Right ventricle myocardium inferior (tissue), 1 donor: ENCODE measurements at places on chromosomes 4 and X.

- no peak for DNase-seq
These were observed 764 bp downstream of the TRAPPC11 start for GRCh38 chr4:183659872-183660242.

DNA sequence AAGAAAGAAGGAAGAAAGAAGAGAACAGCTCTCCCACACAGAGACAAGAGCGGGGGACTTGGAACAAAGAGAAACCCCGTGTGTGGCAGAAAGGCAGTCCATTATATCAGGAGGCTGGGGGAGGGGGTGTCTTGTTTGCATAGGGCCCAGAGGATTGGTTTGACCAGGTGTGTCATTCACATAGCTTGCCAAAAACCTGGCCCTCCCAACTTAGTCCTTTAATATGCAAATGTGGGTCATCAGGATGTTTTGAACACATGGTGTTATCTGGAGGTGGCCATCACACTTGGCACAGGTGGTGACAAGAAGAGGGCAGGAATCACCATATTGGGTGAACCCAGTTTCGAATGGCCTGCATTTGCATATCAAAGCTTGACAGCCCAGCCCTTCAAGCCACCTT is 111.7 kb downstream of the LINC00632 start:
- DNase-seq, result no peak

DNA sequence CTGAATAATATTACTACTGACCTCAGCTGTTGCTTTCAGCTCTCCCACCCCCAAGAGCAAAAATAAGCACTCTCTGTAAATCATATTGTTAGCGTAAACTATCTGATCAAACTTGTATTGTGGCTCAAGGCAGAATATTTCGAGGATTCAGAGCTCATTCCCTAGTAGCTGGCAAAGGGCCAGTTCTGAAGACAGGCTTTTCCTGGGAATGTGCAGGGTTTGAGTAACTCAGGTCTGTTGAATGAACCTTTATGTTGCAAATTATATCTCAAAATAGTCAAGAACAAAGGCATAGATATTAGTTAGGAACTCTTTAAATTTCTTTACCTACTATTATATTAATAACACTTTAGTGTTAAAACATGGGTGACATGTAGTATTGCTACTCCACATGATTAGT is 454.9 kb downstream of the CCSER1 start:
- no peak for DNase-seq

GRCh38 chr4:74474345-74475090 is 29.6 kb downstream of the AREG start:
- DNase-seq, result no peak

GRCh38 chr4:40003986-40004385 is 26.3 kb upstream of the PDS5A start:
- DNase-seq, result no peak

- DNase-seq, result no peak
These were observed 1.5 kb upstream of the TMA16 start for GRCh38 chr4:163492951-163493504.

DNA sequence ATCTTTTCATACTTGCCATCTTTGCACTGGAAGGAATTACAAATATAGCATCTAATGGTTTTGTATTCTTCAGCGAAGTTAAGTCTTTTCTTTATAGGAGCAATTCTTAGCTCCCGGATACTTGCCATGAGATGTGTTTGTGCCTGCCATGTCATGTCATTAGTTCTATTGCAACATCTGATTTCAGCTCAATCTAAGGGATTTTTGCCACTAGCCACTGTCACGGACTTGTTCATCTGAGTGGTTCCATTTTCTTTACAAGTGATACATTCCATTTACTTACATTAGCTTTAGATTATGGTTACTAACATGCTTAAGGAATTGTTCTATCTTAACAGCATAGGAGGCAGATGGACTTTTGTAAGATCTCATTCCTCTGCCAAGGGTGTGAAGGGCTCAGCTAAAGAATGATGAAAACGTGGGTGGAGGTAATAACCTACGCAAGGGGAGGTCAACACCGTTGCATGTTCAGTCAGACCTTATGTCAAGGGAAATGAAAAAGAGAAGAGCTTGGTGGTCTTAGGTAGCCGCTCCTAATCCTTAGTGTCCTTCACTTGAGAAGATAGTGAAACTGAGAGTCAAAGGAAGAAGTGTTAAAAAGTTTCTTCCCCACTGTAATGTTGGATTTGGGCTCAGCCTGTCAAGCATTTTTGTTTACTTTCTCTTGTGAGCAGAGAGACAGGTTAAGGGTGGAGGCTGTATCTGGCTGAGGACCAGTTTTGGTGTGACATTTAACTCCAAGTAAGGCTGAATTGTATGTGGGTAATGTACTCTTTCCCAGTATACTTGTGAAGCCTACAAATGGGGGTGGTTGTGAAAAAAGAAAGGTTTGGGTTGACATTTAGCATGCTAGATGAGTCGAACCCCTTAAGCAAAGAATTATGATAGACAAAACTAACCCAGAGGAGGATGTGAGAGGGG is 3.6 kb upstream of the KLHL2 start:
- DNase-seq, result no peak

DNA sequence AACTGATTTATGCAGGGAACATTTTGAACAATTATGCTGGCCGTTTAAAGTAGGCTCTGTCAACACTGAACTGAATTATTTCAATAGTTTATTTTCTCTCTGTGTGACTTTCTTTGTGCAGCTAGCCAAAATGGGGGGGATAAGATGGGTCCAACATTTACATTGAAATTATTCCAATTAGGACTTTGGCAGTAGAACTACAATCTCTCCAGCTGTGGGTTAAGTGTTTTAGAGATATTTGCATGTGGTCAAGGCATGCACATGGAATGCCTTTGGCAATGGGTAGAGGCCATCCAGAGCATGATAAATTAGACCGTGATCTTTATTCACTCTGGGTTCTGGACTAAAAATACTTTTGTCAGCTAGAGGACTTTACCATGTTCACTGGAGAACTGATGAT is 107.9 kb upstream of the ELOVL6 start:
- DNase-seq, result no peak

GRCh38 chr4:24809376-24809775 is 14.0 kb downstream of the SOD3 start:
- DNase-seq, result no peak

- DNase-seq, result no peak
These were observed 10.1 kb downstream of the AIFM1 start for GRCh38 chrX:130155564-130155963.

- DNase-seq, result no peak
These were observed 40.7 kb upstream of the MBTPS2 start for GRCh38 chrX:21798677-21799219.

DNA sequence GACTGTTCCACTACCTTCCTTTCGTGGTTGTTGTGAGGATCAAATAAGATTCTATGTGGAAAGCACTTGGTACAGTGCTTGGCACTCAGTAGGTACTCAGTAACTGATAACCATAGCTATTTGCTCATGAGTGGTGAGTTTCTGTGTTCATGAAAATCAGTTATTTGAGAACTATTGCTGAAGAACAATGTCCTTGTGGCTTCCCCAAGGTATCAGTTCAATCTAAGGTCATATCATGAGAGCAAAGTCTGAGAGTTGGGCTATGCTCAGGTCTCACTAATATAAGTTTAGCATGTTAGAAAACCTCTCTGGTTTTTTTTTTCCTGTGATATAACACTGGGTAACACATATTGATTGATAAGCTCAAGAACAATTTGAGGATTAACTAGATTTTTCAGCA is 147.8 kb downstream of the GRIA3 start:
- DNase-seq, result no peak

- DNase-seq, result no peak
These were observed 135.0 kb upstream of the TENT5D start for GRCh38 chrX:80285131-80285773.

DNA sequence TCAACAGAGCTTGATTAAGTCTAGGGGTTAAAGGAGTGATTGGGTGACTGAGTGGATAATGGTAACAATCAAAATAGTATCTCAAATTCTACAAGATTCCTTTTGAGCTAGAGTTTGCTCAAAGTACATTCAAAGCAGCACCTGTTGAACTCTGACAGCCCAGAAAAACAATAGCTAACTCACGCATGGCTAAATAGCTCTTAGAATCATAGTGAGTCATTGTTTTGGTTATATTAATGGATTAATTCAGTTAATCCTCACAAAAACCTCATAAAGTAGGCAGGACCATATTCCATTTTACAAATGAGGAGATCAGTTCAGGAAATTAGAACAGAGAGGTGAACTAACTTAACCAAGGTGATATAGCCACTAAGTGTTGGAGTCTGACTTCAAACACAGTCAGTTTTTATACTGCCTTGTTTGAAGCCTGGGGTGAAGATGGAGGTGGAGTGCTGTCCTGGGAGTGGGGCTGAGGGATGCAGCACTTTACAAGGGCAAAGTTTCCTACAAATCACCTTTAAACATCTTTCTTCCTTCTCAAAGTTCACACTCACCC is 35.9 kb upstream of the PPM1K start:
- DNase-seq, result no peak

GRCh38 chr4:185867770-185868169 is 55.8 kb upstream of the SORBS2 start:
- DNase-seq, result no peak

- DNase-seq, result no peak
These were observed 123.2 kb downstream of the RPS6KA6 start for GRCh38 chrX:84064814-84065213.

DNA sequence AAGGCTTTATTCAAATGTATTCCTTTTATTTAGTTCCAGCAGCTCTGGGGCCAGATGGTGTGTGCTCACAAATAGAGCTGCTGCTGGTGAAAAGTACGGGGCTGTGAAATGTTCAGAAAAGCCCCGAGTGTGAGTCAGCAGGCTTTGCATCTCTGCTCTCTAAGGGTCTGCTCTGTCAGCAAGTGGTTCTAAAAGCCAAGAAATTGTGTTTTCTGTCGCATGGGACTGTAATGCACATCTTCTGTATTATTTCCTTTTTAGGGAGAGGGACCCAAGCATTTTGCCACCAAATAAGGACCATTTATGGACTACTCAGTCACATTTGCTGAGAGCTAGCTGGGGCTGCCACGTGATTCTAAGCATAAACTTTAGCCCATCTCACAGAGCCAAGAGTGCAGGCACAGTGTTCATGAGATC is 82.9 kb upstream of the NHS start:
- DNase-seq, result no peak

DNA sequence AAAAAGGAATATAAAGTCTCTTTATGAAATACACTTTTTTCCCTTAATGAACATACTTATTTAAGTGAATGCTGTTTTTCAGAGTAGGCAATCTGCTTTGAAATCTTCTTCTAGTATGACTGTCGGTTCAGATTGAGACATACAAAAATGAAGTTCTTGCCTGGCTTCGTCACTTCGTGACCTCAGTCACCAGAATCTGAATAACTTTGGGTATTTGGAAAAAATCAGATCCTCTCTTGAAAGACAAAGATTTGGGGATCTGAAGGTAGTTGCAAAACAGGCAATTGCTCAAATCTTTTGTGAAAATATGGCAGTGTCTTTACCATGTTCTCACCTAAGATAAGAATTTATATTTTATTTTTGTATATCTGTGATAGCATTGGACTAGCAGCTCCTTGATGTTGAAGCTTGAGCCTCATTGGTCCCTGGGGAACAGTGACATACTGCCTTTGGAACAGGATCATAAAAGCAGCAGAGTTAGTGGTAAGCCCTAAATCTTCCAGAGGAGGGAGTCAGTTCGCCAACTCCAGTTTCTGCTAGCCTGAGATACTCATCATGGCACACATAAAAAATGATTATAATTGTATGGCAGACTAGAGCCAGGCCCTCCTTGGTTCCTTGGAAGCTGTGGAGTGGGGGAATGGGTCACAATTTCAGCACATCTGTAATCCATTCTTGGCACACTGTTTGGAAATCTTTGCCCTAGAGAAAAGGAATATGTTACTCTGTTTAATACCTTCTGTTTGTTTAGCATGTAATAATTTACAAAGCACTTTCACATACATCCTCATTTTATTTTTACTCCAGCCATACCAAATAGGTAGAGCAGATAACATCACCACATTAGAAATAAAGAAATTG is 5.0 kb downstream of the ARFIP1 start:
- DNase-seq, result no peak

DNA sequence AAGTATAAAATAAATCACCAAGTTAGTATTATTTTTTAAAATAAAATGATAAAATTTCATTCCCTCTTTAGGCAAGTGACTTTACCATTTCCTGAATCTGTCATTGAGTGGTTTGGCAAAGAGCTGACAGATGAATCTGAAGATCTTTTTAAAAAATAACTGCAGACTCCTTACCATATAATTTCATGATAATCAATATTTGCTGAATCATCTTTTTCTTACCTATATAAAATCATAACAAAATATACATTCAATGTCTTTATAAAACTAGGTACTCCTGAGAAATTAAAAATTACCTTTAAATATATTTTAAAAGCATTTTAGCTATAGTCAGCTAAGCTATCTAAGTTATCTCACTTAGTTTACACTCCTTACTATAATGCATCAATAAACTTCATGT is 17.2 kb downstream of the ANXA10 start:
- DNase-seq, result no peak
